ENCODE measurements at places on chromosomes 5 and 9.

- no peak for DNase-seq
Measured at GRCh38 chr5:55904152-55904551, 53.0 kb downstream of the IL31RA start.

- no peak for DNase-seq
Measured at GRCh38 chr5:62560786-62561185, 17.8 kb upstream of the LRRC70 start.

GRCh38 chr9:123445981-123446610 is 90.1 kb downstream of the CRB2 start:
- DNase-seq: no peak

- DNase-seq: no peak
Measured at GRCh38 chr9:37986771-37987258, 82.2 kb downstream of the SHB start.

DNA sequence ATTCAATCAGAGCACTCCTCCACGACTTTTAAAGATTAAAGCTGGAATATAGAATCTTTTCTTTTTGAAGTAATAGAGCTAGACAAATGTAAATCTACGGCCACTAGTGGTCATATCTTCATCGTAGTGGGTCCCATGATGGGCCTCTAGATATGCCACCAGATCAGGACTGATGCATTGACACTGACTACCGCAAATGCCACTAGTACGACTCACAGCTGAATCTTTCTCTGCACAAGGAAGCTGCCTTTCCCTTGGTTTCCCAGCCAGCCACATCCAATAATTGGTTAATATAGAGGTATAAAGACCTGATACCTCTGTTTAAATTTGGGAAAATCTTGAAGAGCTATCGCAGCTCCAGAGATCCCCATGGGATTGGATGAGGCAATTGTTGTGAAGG is 37.8 kb upstream of the ADRB2 start:
- DNase-seq: no peak

DNA sequence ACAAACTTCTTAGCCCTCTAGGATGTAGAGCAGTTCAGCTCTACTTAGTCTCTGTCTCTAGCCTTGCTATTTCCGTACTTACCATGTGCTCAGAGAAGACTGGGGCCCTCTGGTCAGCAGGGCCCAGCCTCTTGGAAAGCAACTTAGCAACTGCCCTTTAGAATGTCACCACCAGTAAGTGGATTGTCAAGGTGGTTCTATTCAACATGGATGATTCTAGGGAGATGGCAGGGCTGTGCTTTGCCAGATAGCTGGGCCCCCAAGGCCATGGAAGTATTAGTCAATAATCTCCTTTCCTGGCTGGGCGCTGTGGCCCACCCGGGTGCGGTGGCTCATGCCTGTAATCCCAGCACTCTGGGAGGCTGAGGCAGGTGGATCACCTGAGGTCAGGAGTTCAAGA is 177.6 kb upstream of the MVB12B start:
- no peak for DNase-seq

DNA sequence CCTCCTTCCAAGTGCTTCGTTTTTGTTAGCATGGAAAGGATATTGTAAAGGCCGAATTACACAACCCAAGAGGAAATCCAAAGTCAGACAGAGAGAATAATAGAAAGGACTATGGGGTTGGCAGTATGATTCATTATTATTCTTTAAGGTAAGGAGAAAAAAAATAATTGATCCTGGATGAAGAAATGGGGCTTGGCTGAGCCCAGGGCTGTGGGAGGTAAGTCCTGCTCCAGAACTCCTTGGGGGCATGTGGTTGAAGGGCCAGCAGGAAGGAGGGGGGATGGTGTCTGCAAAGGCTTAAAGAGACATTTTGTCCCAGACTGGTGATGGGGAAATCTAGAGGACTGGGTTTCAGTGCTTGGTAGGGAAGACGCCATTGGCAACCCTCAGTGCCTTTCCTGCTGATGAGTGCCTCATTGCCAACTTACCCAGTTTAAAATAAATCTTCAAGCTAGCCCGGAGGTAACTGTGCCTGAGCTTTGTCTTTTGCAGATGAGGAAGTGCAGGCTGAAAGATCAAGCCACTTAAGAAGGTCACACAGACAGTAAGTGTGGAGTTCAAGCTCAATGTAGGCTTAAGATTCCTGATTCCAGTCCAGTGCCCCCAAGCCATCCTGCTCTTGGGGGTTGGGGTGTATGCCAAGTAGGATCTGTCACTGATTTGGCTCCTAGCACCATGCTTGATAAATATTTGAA is 30.2 kb downstream of the FOXI1 start:
- DNase-seq: no peak

DNA sequence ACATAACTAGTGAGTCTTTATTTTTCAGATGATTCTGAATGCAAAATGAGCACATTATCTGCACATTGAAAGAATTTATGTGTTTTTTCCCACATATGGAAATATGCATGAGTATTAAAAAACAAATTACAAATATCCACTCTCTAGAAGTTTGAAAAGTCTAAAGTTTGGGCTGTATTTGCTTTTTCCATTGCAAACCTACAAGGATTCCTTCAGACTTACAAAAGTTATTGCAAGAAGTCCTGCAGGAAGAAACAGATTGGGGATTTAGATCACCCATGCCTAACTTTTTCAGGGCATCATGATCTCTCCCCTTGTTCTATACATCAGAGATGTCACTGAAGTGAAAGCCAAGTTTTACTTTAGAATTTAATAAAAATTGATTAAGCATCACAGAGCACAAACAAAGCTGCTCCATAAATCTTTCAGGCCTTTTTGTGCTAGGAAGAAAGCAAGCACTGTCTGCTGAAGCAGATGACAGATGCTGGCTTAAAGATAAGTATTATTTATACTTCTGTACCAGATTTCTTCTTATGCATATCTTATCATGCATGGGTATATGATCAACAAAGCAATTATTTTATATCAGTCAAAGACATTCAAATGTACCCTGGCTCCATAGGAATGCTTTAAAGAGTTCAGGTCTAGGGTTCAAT is 71.7 kb downstream of the NFIB start:
- no peak for DNase-seq

GRCh38 chr5:32507738-32508434 is 63.3 kb upstream of the ZFR start:
- no peak for DNase-seq

DNA sequence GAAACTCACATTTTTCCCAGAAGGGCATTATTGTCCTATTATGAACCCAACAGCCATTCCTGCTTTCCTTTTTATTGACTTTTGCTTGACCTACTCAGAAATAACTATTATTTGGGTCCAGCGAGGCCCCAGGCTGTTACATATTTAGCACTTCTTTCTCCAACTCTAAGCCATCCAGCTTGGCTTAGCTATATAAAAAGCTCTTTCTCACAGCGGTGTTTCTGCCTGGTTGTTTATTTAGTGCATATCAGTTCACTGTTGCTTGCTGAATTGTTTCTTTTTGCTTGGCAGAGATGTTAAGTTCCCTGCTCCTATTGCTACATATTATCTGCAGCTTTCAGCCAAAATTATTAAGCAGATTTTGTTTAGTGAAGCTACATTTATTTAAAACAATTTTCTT is 1156.8 kb upstream of the SEMA6A start:
- DNase-seq: no peak

DNA sequence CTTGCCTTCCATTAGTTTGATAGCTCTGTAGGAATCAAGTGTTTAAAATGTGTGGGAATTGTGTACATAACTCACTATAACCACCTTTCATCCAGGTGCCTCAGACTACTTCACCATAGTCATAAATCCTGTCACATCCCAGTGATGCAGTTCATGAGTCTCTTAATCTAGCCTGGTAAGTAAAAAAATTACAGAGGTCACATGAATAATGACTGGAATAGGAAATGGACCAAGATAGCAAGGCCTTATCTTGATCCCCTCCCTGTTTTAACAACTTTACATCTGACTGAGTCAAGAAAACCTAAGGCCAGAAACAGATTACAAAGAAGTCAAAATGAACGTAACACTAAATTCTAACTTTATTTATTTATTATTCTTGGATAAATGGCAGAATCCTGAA is 1.5 kb upstream of the RNF145 start:
- DNase-seq: no peak

DNA sequence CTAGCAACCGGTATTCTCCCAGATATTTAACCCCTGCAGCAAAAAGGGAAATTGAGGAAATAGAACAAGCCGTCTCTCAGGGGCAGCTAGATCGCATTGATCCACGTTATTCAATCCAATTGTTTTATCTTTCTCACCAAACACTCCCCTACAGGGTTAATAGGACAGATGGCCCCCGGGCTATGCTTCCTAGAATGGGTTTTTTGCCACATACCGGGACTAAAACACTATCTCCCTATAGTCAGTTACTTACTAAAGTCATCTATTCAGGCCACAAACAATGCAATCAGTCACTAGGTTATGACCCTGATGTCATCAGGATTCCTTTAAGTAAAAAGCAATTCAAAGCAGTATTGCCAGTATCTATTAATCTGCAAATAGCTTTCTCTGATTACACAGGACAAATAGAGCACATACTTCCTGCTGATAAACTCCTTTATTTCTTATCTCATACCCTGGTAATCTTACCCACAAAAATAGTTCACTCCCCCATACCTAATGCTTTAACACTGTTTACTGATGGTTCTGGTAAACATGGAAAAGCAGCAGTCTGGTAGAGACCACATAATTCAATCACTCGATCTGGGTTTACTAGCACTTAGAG is 159.0 kb downstream of the CPLANE1 start:
- no peak for DNase-seq

- DNase-seq: peak; percentile 23
Measured at GRCh38 chr5:157857816-157858526, 974 bp downstream of the CLINT1 start.

GRCh38 chr9:37386988-37387387 is 35.5 kb upstream of the GRHPR start:
- no peak for DNase-seq

DNA sequence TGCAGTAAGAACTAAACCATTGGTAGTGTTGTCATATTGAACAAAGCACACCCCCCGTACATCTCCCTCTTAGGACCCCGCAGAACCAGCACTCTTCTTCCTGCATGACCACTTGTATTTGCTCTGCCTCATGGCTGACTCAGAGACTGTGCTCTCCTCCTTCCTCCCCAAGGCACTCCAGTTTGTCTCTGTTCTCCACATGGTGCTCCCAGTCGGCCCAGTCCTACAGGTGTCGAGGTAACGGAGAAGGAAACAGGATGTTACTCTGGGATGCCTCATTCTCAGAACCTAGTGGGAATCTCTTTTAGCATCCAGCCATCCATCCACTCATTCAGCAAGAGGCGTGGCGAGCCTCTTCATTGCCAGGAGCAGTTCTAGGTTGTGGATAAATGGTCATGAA is 97.0 kb upstream of the NIPAL4 start:
- DNase-seq: no peak

DNA sequence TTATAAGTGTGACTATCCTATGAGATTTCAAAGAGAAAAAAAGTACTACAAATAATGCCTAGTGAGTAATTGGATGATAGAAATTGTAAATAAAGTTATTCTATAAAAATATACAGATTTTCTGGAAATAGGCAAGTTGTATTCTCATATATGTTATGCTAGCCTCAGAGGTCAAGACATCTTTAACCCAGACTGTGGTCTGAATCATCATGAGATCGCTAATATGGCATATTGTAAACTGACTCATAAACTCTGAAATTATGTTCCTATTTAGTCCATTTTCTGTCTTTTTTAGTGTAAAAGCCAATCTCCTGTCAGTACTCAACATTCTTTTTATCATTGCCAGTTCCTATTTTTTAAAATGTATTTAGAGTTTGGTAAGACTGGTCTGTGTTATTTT is 14.2 kb downstream of the LOX start:
- DNase-seq: no peak

DNA sequence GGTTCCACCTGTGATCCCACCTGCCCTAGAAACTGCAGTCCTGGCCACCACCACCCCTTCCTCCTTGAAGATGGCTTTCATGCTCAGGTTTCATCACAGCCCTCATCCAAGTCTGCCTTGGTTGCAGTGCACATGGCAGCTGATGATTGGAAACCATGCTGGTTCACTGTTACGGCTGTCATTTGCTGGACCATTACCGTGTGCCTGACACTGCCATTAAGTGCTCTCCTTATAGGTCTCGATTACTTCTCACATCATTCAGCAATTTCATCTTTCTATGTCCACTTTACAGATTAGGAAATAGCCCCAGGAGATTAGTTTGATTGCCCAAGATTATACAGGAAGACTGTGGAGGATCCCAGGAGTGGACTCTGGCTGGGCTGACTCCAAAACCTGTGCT is 123.9 kb downstream of the ICE1 start:
- DNase-seq: no peak

GRCh38 chr9:26391036-26391435 is 501.6 kb downstream of the CAAP1 start:
- no peak for DNase-seq
